Activated CD4-positive, alpha-beta T cell treated with anti-CD3 and anti-CD28 coated beads, Interleukin-2, amount 10 ng/mL, durations not matched to agents 7 days and 5 days (primary cell): ENCODE measurements at places on chromosomes 1 and 21.

- DNase-seq, result no peak
These were observed 167.1 kb upstream of the PLD5 start for GRCh38 chr1:242691610-242691945.

DNA sequence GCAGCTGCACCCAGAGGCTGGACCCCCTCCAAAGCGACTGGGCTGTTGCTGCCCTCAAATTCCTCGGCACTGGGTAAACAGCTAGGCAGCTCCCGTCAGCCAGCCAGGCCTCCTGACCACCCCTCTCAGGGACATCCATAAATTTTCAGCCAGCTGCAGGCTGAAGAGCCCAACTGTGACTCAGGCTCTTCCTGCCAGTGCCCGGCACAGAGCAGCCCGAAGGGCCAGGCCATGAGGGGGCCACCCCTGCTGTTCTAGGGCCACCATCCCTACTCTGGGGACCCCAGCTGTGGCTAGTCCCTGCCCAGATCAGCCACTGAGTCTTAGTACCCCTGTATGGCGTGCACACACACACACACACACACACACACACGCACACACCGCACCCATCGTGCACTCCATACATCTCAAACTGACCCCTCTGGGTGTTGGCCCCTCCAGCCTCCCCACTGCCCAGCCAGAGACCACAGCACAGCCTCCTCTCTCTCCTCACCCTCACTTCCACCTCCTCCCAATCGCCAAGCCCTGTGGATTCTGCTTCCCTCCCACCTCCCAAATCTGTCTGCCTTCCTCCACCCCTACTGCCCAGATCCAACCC is 6.2 kb upstream of the LAPTM5 start:
- DNase-seq, result no peak

DNA sequence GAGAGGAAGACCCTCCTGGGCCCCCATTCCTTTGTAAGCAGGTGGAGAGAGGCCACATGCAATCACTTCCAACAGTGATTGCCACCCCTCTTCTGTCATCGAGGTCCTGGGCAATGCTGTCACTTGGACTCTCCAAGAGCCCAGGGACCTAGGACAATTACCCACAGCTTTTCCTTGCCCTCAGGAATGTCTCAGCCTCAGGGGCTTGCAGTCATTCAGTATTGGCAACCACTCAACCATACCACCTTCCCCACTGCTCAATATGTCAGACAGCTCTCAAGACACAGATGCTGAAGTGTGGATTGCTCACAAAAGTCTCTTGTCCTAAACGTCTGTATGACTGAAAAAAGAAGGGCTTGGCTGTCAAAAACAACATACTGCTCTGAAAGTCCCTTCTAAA is 87.8 kb downstream of the PTPN14 start:
- no peak for DNase-seq

- DNase-seq, result no peak
These were observed 25.0 kb downstream of the ZBTB8B start for GRCh38 chr1:32489774-32490454.
